ENCODE measurements at places on chromosomes 6 and 20.

GRCh38 chr6:168676552-168677322 lies 235.8 kb downstream of the SMOC2 start:
- no peak for DNase-seq

- DNase-seq: no peak
Observed at GRCh38 chr20:60060593-60060992, 102.4 kb downstream of the CDH26 start.

DNA sequence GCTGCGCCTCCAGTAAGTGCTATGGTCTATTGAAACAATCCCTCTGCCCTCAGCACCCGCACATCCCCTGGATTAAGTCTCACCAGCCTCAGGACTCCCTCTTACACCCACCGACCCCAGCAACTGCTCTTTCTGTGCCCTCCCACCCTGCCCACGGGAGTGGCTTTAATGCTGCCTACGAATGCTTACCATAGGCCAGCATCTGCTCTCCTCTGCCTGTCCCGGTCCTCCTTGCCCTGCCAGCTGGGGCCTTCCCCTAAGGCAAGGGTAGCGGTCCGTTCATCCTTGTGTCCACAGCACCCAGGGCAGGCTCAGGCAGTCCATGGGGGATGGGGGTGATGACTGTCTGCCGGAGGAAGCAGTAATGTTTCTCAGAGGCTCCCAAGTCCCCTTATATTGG lies 4.1 kb downstream of the EBF4 start:
- no peak for DNase-seq

DNA sequence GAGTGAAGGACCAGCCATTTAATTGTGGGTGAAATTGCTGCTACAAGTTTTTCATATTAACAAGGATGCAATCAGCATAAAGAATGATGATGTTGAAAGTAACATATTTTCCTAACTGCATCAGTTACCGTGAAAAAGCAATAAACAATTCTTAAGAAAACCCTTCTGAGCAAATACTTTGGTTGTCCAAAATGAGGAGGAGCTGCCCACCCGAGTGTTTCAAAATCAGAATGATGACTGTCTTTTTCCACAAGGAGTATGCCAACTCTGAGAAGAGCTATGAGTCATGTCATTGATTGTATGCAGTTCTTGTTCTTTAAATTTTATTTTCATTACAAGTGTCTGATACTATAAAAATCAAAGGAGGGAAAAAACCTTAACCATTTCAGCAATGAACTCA lies 470.5 kb downstream of the COL12A1 start:
- DNase-seq: no peak

- no peak for DNase-seq
Observed at GRCh38 chr6:113684382-113684901, 172.7 kb upstream of the MARCKS start.

- DNase-seq: no peak
Observed at GRCh38 chr6:12245763-12246718, 44.1 kb upstream of the EDN1 start.

- DNase-seq: no peak
Observed at GRCh38 chr6:133899556-133899955, 10.6 kb downstream of the TCF21 start.

DNA sequence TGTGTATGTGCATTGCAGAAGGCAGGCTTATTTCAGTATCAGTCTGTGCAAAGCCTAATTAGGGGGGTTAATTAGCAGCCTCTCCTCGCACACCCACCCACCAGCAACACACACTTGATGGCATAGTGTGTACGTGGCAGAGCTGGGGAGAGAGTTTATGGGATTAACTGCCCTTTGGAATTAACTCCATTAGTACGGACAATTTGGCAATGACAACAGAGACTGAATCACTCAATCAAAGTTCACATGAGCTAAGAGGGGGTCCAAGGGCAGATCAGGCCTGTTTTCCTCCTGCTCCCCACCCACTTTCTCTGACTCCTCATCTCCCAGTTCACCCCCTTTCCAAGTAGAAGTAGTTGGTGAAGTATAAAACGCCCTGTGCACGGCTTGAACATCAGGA lies 69.5 kb downstream of the LRFN2 start:
- no peak for DNase-seq

DNA sequence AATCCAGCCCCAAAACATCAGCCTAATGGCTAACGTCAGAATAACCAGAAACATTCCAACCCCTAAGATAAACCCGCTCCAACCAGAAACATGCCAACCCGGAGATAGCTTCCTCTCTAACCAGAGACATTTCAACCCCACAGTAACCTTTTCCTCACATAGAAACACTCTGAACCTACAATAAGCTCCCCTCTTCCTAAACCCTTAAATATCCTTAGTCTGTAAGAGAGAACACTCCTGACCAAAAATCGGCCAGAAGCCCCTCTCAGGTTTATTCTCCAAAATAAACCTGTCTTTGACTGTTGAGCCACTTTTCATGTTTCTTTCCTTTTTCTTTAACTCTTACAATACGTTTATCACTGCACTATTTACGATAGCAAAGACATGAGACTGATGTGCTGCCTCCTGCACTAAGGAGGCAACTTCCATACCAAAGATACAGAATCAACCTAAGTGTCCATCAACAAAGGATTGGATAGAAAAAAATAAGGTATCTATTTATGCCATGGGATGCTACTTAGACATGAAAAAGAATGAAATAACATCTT lies 5.0 kb upstream of the GABRR2 start:
- no peak for DNase-seq

GRCh38 chr6:87879132-87879861 lies 168.3 kb upstream of the SPACA1 start:
- no peak for DNase-seq

- DNase-seq: no peak
Observed at GRCh38 chr20:25360631-25361286, 29.9 kb downstream of the ABHD12 start.

DNA sequence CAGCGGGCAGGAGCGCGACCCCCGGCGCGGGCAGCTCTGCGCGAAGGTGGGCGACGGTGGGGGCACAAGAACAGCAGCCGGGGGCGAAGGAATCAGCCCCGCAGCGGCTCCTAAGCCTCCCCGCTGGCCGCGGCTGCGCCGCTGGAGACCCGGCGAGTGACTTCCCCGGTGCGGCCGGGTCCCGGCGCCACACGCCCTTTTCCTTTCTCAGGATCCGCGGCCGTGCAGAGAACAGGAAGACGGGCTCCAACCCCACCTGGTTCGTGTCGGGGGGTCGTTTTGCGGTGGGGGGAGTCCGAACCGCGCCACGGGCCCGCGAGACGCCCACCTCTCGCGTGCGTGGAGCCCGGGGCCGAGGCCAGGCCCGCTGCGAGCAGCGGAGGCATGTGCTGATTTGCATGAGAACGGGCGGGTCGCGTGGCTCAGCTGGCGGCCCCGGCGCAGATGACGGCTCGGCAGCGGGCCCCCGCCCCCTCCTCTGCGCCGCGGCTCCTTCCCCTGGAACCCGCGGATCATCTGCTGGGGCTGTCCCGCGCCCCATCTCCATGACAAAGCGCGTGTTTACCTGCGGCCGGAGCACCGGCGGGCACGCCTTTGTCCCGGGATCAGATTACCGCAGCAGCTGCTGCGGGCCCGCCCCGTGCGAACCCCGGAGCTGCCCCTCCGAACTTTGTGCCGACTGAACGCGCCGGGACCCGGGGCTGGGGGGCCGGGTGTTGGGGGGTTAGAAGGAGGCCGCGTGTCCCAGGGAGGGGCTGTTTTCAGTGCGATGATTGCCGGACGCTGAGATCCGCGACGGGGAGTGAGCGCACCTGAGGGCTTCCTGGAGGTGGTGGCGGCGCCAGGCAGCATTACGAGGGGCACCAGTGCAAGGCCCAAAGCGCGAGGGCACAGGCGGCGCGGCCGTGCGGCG lies 4.9 kb upstream of the DLL1 start:
- DNase-seq: no peak

DNA sequence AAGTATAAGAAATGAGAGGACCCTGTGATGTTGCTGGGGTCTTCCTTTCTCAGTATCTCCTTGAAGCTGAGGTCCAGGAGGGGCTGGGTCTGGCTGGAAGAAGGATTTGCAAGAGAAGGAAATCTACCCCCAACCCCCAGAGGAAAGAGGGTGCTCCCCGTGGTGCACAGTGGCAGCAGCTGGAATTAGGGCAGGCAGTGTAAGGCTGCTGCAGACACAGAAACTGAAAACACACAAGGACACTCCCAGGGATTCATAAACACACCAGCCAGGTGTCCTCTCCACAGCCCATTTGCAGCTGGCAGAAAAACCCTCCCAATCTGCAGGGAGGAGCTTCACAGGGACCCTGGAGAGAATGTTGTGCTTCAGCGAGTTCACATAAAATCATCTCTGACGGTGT lies 297.2 kb downstream of the CDH26 start:
- no peak for DNase-seq

DNA sequence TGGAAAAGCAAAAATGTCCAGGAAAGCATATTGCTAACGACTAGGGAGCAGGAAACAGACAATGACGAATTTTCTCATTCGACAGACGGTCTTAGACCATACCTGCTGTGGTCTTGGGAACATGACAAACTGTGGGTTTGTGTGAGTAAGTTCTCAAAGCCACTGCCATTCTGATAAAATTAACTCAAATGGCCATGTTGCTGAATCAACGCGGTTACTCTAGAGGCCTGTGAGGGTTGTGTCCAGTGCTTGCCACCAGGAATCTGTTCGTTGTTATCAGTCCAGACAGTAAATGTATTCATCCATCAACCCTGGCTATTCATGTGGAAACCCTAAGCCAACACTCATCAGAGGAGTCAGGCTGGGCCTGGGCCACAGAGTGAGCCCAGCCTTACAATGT lies 124.3 kb downstream of the MYLK4 start:
- DNase-seq: no peak

DNA sequence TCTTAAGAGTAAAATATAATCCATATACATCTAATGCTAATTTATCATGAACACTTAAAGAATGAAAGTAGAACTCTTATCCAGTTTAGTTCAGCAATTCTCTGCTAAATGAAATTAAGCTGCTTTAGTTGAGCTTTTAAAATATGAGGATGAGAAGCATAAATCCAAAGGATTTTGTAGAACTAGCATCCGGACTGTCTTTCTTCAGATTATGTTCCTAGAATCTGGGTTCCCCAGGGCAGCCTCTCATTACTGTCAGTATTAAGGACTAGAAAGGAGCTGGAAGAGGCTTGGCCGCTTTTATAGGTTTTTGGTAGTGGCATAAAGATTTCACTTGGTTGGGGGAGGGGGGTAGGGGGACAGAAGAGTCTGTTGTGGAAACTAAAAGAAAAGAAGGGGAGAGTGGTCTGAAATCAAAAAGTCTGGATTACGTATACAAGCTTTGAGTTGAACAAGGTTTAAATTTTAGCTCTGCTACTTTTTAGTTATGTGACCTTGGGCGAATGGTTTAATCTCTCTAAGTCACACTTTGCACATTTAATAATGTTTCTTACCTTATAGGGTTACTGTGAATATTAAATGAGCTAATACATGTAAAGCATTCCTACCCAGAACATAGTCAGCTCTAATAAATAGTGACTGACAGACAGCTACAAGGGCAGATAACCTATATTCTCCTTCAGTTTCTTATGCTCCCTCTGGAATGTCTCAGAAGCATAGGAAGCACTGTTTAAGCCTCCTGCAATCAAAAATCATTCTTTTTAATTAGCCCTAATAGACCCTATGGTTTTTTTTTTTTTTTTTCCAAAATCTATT lies 3.7 kb downstream of the SGK1 start:
- no peak for DNase-seq

DNA sequence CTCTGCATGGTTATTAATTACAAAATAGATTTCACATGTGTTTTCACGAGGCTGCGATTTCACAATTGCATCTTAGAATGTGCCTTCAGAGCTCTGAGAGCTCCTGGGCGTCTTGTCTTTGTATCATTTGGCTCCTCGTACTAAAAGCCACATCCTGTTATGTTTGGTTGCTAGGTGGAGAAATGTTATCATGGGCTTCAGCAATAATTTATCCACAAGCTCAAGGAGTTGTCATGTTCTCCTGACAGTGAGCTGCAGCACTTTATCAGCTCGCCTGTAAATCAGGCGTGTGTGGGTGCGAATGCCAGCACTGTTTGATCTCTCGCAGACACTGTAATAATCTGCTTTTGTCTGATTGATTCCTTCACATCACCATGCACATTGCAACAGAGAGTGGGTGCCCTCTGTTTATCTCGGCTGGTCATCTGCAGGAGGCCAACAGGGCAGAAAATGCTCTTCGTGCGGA lies 218.6 kb upstream of the ZFP64 start:
- peak; percentile 84 for DNase-seq

DNA sequence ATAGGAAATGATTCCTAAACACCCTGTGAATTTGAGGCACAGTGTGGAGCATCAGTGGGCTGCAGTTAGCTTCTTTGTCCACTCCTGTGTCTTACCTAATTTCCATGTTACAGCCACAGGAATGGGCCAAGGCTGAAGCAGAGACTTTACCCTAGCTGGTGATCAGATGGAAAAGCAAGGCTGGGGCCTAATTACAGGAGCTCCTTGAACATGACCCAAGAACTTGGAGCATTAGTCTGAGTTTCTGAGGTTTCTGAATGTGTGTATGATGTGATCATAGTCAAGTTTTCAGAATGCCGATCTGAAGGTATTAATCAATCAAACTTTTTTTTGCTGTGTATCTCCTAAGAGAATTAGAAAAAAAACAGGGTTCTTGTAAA lies 18.0 kb downstream of the HECA start:
- DNase-seq: no peak

DNA sequence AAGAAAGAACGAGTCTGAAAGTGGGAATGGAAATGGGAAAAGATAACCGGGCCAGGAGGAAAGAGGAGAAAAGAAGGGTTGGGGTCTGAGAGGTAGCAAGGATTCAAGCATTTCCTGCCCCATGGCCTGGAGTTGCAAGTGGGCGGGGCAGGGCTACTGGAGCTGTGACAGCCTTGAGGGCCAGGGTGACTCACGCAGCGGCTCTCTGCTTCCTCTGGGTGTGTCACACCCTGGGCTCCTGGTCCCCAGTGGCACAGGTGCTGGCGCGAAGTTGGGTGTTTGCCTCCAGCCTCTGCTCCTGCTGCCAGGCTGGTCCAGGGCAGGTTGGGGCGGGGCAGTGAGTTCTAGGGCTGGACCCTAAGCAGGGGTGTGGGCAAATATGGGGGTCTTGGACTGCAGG lies 3.3 kb upstream of the ULBP3 start:
- DNase-seq: peak; percentile 26

GRCh38 chr20:309306-309840 lies 12.0 kb downstream of the ZCCHC3 start:
- no peak for DNase-seq

GRCh38 chr20:10061641-10062040 lies 26.9 kb downstream of the ANKEF1 start:
- DNase-seq: no peak

DNA sequence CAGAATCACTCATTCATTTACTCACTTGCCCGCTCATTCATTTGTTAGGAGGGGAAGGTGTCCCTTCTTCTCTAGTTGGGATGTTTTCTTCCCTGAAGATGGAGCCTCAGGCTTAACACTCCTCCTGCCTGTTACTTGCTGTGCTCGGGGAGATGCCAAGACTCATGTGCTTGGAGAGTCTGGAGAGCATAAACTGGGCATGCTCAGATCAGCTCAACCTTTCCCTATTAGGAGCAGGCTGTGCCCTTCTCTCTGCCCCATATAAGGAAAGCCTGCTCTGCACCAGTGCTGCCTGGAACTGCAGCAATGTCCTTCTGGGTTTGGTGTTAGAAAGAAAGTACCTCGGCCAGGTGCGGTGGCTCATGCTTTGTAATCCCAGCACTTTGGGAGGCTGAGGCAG lies 18.0 kb upstream of the UBE2V1 start:
- DNase-seq: no peak

All from T-helper 1 cell (primary cell).